Large intestine (tissue), 12 donors: ENCODE measurements at places on chromosomes 12 and 14.

- DNase-seq = no peak
Measured at GRCh38 chr12:96986883-96987523, 79.9 kb downstream of the NEDD1 start.

DNA sequence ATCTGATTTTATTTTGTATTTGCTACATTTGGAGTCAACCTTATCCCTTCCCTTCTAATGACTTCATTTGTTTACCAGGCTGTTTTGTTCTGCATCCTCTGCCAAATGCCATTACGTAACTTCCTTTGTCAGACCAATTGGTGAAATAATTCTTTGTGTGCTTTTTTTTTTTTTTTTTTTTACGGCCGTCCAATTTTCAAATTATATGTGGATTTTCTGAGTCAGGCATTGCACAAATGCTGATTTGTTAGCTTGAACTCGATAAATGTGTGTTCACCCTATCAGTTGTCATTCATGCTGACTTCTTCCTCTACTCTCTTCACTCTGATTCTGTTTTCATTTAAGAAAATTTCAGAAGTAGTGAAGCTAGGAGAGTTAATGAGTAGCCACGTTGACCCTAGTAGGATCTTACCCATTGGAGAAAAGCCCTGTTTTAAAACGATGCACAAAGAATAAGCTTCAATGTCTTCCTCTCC, 386.2 kb downstream of the DIO2 start:
- peak; percentile 4 for DNase-seq

GRCh38 chr12:118292836-118293235, 79.9 kb downstream of the TAOK3 start:
- DNase-seq = no peak

- no peak for DNase-seq
Measured at GRCh38 chr14:92437729-92438285, 75.8 kb upstream of the RIN3 start.

- no peak for DNase-seq
Measured at GRCh38 chr14:100503251-100503650, 84.0 kb downstream of the BEGAIN start.

DNA sequence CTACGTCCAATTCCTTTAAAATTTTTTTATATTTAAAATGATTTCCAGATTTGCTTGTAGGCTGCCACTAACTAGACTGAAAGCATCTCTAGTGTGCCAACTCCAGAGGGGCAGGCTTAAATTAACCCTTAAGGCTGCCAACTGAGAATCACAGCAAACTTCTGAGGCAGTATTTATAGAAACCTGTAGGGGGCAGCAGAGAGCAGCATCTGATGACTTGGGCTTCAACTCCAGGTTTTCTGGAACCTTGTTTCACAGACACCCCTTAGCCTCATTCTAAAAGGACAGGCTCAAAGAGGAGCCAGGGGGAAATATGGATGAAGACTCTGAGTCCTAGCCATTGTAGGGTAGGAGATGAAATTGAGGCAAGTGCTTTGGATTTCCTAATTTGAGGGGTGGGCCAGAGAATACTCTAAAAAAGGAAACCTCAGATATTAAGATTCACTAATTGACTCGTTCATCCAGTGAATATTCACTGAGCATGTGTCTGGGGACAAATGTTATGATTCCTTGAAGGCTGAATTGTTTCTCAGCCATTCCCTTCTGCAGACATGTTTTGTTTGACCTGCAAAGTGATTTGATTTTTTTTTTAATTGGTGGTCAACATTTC, 63.3 kb upstream of the HSPB8 start:
- peak; percentile 6 for DNase-seq

DNA sequence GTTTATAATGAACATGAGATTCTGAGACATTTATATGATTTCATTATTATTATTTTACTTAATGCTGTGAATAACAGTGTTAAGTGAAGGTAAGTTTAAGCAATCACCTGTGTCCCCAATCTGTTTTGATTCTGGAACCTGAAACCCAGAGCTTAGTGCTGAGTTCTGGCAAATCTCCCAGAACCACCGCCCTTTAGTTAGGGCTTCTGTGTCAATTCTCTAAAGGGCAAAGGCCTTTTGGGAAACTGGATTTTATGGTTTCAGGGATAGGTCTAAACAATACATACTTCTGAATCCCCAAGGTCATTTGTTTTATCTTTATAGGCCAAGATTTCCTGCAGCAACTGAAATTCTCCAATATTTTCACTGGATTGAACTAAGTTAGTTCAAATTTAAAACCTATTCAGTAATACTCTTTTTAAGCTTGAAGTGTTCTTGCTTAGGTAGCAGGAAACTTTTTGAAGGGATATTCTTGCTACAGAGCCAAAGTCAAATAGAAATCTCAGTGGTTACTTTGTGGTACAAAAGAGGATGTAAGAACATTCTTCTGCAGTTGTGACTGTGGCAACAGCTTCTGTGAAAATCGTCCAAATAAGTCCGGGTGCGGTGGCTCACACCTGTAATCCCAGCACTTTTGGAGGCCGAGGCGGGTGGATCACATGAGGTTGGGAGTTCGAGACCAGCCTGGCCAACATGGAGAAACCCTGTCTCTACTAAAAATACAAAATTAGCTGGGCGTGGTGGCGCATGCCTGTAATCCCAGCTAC, 10.0 kb upstream of the PKP2 start:
- DNase-seq = peak; percentile 77

GRCh38 chr14:99312106-99312505, 40.1 kb upstream of the BCL11B start:
- DNase-seq = no peak

GRCh38 chr12:57954768-57955167, 13.4 kb downstream of the ATP23 start:
- DNase-seq = no peak

GRCh38 chr14:51482102-51482501, 169.6 kb upstream of the FRMD6 start:
- DNase-seq = no peak

DNA sequence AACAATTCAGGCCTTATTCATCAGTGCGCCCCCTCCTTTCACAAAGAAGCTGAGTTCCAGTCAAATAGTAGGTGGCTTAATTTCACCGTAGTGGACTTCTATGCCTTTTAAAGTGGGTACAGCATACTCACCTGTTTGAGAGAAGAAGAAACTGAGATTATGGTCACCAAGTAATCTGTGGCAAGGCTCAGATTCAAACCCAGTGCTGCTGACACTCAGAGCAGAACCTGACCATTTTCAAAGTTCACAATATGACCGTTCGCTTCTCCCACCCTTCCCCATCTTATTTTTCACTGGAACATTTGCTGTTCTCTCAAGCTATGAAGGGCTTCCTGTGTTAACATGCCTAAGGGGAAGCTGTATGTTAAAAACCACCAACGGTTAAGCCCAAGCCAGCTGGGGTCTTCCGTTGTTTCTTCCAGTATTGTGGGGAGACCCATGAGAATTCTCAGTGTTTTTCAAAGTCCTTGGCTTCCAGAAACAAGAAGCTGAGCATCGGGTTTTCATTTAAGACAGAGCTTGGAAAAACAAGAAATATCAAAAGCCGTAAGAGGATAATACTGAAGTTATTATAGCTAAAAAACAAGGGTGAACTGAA, 6.1 kb upstream of the PSMA6 start:
- DNase-seq = no peak

- no peak for DNase-seq
Measured at GRCh38 chr12:63325757-63326156, 174.8 kb upstream of the AVPR1A start.

DNA sequence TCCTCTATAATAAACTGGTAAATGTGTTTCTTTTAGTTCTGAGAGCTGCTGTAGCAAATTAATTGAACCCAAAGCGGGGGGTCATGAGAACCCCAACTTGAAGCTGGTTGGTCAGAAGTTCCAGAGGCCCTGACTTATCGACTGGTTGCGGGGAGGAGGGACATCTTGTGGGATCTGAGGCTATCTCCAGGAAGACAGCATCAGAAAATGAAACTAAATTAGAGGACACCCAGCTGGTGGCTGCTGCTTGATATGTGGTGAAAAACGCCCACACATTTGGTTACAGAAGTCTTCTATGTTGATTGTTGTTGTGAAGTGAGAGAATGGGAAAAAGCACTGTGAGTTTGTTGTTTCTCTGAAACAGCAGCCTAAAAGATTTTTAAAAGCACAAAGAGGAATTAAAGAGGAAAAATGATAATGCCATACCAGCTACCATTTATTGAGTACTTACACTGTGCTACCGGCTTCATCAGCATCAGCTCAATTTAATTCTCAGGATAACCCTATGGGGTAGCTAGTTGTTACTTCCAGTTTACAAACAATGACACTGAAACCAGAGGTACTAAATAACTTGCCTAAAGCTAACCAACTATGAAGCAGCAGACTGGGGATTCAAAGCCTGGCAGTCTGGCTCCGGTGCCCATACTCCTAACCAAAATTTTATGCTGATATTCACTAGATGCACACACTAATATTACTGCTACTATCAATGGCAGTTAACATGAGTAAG, 24.3 kb downstream of the DDX24 start:
- no peak for DNase-seq

GRCh38 chr12:1117970-1118563, 127.0 kb downstream of the ERC1 start:
- peak; percentile 62 for DNase-seq

- peak; percentile 98 for DNase-seq
Measured at GRCh38 chr14:69153152-69153872, 393 bp upstream of the DCAF5 start.

DNA sequence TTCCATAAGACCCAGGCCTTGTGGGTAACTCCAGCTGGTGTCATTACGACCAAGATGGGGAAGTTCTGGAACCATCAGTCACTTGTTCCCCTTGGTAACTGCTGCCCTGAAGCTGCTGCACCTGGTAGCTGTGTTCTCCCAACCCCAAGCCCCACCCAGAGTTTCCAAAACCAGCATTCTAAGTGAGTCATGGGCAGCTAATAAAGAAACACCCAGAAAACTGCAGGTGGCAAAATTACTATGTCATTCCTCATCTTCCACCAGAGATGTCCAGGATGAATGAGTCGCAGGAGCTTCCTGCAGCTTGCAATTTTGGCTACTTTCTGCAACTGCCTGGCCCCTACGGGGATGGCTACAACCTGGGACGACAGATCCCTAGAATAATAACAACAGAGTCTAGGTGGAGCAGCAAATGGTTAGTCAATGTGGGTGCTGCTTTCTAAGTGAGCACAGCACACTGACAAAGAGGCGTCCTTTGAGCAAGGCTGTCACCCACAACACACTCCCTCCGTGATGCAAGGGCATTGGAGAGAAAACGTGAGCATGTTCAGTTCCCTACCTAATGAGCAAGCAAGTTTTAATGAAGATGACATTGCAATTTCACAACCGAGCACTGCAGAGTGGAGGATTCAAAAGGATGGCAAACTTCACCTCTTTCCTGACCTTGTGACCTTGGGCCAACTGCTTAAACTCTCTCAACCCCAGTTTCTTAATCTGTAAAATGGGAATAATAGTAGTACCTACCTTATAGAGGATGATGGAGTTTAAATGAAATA, 301.4 kb upstream of the NOS1 start:
- no peak for DNase-seq

DNA sequence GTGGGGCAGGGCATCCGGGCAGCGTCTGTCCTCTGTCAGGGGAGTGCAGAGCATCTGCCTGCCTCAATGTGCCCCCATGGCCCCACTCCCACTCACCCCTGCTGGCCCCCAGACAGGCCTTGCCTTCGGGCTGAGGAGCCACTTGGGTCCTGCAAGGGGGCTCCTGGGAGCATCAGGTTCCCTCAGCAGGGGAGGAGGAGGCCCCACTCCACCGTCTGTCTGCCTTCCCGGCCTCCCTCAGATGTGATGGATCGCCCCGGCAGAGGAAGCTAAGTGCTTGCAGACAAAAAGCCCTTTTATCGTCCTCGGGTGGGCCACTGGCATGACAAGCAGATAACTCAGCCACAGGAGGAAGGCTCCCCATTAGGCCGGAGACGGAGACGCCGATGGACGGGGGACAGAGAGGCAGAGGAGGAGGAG, 35.1 kb downstream of the NCOR2 start:
- no peak for DNase-seq

DNA sequence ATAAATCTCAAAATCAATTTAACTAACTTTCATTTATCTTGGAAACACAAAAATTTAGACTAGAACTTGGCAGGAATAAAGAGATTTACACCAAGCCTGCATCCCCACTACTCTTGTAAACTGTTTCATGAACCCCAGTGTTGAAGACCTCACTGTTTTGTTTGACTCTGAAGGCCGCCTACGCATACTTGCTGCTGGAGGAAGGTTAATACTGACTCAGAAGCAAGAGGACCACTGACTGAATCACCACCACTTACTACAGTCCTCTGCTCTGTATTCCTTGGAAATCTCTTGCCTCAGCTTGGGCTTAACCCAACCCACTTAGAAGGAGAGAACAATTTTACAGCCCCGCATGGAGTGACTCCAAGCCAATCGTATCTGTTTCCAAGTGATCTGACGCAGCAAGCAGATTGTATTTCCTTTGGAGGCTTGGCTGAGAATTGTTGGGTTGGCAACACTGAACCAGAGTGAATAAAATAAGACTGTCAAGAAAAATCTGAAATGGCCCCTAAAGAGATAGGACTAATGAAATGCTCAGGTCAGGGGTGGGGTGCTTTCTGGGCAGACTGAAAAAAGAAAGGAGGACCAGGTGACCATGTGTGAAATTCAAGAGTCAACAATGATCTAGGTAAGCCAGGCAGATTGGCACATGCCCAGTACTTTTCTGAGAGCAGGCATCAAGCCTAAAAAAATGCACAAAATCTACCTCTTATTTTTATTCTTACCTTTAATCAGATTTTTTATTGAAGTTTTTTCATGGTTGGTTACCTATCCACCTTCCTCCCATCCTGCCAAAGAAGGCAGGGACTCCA, 248.6 kb downstream of the ZFP36L1 start:
- peak; percentile 51 for DNase-seq

- no peak for DNase-seq
Measured at GRCh38 chr14:96639550-96639949, 137.4 kb downstream of the PAPOLA start.

DNA sequence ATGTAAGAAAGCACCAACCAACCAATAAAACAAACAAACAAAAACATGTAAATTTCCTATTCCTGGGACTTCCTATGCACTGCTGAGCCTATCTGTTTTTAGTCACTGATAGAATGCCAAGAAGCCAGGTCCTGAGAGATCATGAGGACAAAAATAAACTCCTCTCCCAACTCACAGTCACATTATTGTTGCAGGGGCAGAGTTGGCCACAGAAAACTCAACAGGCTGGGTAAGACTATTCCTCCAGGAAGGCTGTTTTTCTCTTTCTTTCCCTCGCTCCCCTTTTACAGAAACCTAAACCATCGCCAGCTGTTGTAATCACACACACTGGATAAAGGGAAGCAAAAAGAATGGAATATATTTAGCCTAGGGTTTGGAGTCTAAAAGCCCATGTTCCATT, 55.8 kb upstream of the METAP2 start:
- no peak for DNase-seq
